Hepatic stellate cell (primary cell): ENCODE measurements at places on chromosomes 13 and 19.

- DNase-seq = no peak
Observed at GRCh38 chr13:54574791-54575190, 1546.2 kb downstream of the OLFM4 start.

DNA sequence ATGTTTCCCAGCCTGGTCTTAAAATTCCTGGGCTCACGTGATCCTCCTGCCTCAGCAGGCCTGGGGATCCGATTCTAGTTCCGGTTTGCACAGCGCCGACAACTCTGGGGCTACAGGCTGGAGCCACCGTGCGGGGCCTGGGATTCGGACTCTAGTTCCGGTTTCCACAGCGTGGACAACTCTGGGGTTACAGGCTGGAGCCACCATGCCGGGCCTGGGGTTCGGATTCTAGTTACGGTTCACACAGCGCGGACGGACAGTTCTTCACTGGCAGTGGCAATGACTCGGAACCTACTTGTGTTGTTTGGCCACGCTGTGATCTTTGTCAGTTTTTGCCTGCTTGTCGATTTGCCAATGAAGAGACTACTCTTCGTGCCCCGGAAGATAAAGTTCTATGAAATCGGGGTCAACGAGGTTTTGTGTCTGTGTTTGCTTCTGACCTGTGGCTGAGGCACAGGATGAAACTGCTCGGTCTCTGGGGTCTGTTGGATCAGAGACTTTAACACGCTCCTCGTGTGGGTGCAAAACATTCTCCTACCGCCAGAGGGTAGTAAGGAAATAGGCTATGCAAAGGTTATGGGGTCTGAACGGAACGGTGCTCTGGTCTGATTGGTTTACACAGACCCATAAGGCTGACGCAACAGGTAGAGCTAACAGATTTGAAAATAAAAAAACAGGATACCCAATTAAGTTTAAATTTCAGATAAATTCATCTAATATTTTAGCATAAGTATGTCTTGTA, 12.1 kb upstream of the ZSCAN1 start:
- peak; percentile 68 for DNase-seq

DNA sequence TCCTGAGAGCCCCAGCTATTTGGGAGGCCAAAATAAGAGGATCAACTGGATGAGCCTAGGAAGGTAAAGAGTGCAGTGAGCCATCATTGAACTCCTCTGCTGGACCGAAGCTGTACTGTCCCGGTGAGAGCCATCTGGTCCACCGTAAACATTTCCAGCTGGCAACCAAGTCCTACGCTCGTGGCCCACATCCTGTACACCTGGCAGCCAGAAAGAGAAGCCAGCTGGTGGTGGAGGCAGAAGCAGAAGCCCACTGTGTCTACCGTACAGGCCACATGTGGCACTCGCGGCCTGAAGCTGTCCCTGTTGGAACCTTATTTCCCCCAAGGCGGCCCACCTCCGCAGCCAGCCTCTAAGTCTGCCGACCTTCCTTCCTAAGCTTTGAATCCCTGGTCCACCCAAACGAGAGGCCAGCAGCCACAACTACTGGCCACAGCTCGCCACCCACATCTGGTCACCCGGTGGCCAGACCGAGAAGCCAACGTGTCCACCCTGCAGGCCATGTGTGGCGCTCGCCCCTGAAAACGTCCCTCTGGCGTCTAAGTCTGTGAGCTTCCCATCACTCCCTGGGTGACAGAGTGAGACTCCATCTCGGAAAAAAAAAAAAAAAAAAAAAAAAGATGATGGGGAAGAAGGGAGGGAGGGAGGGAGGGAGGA, 14.2 kb upstream of the ZNF91 start:
- DNase-seq = no peak

DNA sequence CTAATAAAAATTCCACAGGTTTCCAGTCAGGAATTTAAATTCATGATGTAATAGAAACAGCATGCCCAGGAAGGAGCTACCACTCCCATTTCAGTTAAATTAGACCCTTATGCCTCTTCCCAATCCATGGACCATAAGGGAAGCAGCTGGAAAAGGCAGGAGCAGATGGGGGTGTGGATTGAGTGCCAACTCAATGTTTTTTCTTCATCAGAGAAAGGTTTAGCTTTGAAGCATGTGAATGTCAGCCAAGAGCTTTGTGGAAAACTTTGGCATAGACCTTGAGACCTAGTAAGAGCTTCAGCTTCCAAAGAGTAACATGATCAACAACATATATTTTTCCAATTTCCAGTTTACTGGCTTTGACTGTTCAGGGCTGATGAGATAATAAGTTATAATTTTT, 2139.9 kb downstream of the PCDH9 start:
- DNase-seq = no peak

DNA sequence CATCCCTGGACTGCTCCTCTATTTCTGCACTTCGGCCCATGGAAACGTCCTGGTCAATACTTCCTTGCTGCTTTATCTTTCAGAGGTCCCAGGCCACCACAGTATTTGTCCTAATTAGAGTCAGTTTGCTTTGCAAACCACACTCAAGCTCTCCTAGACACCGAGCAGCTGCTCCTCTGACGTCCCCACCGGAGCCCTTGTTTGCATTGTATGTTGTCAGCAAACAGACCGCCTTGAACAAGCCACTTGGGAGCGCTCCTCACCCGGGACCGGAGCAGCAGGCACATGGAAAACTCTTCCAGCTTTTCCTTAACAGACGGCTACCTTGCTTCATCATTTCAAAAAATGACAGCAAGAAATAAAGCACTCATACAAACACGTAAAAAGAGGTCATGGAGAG, 51.5 kb upstream of the GTF3A start:
- DNase-seq = no peak

GRCh38 chr19:40070058-40070457, 14.0 kb upstream of the ZNF780B start:
- DNase-seq = no peak

- peak; percentile 75 for DNase-seq
Observed at GRCh38 chr13:110455941-110456340, 105.6 kb downstream of the RAB20 start.

DNA sequence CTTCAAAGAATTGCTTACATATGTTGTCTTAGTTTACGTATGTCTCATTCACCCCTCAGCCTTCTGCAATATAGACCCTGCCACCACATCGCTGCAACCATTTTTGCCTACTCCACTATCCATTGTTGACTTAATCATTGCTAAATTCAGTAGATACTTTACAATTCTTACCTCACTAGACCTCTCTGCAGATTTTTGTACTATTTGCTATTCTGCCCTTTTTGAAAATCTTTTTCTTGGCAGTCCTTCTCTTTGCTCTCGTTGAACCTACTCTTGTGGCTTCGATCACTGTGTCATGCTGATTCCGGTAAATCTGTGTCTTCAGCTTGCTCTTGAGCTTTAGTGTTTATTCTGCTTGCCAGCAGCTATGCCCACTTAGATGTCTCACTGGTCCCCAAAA, 81.2 kb downstream of the CDK8 start:
- no peak for DNase-seq

DNA sequence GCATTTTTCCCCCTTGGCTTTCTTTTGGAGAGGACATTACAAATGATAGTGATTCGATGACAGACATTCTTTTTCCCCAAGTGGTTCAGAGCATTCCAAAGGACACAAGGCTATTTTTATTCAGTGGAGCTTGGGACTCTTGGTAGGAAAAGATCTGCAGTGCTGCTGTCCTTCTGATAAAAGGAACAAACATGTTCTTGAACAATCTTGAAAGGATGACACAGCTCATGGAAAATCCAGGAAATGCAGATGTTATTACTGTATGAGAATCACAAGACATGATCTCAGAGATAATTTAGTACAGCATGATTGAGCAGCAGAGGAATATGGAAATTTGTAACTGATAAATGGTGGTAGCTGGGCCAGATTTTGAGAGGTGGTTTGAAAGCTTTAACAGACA, 96.2 kb upstream of the RFC3 start:
- peak; percentile 25 for DNase-seq

DNA sequence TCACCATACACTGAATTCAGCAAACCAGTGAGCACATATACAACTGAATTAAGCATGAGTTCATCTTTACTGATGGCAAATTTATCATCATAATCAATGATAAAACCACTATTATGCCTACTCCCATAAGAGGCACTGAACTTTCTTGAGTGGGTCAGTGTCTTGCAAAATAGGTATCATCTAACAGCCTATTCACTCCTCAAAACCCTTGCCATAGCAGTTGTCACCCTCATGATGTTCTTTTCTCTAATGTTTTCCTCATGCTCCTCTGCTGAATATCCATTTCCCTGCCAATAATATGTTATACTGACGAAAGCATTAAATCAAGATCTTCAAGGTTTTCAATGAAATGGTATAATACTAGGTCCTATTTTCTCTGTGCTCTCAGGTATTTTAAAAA, 5.6 kb downstream of the ARGLU1 start:
- DNase-seq = no peak

DNA sequence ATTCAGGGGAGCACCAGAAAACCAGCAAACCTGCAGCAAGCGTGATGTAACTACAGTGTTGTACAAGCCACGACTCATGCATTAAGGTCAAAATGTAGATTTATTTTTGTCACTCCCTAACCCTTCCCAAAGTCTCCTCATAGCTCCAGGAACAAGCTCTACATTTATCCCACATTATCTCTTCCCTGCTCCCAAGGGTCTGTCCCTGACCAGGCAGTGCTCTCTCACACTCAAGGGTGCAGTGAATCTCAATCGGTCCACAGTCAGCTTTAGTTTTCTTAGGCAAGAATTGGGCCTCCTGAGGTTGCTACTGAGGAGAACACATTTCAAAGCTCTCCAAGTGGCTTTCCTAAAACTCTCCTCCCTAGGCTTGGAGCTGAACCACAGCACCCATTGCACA, 219.4 kb downstream of the NHLRC3 start:
- no peak for DNase-seq

GRCh38 chr13:34357435-34358232, 539.7 kb downstream of the RFC3 start:
- DNase-seq = peak; percentile 66

GRCh38 chr19:30781047-30781446, 408.9 kb downstream of the ZNF536 start:
- no peak for DNase-seq

GRCh38 chr13:113479179-113479578, 11.3 kb downstream of the DCUN1D2 start:
- no peak for DNase-seq

GRCh38 chr19:37719111-37719926, at the start of gene ZNF607:
Gene ZNF607, minus strand, starts transcription at chr19:37719761. Its CDS starts 8,143 bp downstream, at chr19:37711618.
- DNase-seq = peak; percentile 97

DNA sequence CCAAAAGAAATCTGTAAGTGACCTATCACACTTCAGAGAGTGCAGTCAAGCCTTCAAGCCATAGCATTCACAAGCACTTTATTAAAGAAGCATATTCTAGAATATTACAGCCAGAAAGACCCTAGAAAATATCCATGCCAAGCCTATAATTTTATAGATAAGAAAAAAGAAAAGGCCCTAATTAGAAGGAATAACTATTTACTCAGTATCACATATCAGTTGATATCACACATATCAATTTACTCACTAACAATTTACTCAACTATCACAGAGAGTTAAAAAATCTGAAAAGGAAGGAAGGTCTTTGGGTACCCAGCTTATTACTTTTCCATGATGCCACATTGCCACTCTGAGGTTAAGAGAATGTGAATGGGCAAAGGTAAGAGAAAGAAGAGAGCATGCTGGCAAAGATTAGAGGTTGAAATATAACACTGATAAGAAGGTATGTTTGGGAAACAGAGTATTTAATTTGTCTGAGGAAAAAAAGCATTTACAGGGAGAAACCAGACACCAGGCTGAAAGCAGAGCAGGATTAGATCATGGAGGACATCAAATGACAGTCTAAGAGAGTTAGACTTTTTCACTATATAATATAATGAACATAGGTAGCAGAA, 186.2 kb downstream of the VWA8 start:
- DNase-seq = no peak
